CD4-positive, alpha-beta T cell treated with Interleukin-6 at 100 ng/mL for 8 hours (primary cell): ENCODE measurements at places on chromosomes 2 and 18.

DNA sequence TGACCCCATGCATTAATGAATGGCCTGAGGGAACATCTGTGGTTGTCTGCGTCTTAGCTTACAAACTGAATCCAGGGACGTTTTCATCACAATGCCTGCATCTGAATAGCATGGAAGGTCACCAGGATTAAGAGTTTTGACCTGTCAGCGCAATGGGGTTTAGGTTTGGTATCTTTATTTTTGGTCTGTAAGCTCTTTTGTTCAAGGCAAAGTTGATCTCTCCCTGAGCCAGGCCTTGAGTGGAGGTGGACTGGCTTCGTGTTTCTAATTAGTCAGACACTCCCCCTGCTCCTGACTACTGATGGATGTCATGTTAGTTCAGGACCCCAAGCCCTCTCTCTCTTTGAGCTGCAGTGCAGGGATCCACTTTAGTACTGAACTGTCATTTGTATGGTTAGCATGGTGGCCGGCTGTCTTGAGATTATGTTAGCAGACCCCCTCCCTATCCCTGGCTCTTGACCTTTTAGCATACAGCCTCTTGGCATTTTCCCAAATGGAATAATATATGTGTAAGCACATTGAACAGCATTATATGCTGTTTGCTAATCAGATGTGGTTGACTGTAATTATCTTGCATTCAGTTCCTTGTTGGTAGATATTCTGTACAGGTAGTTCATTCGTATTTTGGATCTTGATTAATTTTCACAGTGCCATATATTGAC is 59.2 kb downstream of the LYPD6 start:
- no peak for DNase-seq

GRCh38 chr2:204727368-204727767 is 182.1 kb downstream of the PARD3B start:
- DNase-seq, result no peak

DNA sequence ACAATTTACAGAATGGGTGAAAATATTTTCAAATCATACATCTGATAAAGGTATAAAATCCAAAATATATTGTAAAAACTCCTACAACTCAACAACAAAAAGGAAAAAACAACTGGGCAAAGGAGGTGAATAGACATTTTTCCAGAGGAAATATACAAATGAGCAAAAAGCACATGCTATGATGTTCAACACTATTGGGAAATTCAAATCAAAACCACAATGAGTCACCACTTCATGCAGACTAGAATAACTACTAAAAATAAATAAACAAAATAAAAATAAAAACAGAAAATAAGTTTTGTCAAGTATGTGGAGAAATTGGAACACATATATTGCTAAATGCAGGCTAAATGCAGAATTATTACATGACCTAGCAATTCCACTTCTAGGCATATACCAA is 120.9 kb downstream of the FSIP2 start:
- DNase-seq, result no peak

GRCh38 chr2:34734662-34735061 is 1135.6 kb upstream of the FAM98A start:
- DNase-seq, result no peak

DNA sequence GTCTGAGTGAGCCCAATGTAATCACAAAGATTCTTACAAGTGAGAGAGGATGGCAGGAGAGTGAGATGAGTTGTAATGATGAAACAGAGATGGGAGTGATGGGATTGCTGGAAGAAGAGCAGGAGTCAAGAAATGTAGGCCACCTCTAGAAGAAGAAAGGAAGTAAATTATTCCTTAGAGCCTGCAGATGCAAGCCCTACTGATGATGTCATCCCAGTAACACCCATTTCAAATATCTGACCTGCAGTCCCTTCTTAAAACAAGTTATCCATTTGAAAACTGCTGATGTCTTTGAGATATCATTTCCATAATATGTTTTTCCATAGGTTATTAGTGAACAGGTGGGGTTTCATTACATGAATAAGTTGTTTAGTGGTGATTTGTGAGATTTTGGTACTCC is 888.0 kb upstream of the SLC39A10 start:
- DNase-seq, result no peak

- no peak for DNase-seq
Observed at GRCh38 chr2:100721693-100722092, 98.2 kb upstream of the NPAS2 start.

- no peak for DNase-seq
Observed at GRCh38 chr2:23418056-23418455, 33.1 kb downstream of the KLHL29 start.

GRCh38 chr18:57475408-57475807 is 40.2 kb downstream of the ONECUT2 start:
- DNase-seq, result no peak

- DNase-seq, result no peak
Observed at GRCh38 chr2:30358351-30358750, 88.7 kb upstream of the LCLAT1 start.

DNA sequence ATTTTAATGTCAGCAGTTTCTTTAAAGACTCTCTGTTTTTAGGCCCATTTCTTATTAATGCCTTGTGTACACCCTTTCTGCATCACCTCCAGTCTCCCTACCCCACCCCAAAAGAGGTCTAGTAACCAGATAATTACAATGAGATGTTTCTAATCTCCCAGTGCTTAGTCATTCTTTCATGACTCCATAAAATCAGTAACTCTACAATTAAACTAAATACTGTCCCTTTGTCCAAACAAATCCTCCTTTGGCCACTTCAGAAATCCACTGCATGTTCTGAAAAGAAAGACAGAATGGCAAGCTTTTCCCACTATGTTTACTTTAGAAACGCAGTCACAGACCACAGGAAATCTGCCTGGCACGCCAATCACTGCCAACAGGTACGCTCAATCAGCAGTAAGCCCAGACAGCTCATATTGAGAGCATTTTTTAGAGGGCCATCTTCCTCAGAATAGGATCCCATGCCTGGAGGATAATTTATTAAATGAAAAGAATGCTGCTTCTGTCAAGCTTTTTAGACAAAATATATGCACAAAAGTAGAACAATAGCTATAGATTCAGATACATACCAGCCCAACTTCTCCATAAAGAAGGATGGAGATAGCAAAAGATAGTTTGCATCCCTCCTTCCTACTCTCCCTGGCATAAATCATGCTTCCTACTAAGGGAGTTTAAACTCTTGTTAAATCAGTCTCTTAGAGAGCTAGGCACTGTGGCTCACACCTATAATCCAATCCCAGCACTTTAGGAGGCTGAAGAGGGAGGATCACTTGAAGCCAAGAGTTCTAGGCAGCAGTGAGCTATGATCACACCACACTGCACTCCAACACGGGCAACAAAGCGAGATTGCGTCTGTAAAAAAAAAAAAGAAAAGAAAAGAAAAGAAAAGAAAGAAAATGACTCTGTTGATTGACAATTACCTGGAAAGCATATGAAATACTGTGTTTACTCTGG is 14.6 kb downstream of the CLASP1 start:
- no peak for DNase-seq

GRCh38 chr2:214069254-214069653 is 341.6 kb upstream of the VWC2L start:
- DNase-seq, result no peak

DNA sequence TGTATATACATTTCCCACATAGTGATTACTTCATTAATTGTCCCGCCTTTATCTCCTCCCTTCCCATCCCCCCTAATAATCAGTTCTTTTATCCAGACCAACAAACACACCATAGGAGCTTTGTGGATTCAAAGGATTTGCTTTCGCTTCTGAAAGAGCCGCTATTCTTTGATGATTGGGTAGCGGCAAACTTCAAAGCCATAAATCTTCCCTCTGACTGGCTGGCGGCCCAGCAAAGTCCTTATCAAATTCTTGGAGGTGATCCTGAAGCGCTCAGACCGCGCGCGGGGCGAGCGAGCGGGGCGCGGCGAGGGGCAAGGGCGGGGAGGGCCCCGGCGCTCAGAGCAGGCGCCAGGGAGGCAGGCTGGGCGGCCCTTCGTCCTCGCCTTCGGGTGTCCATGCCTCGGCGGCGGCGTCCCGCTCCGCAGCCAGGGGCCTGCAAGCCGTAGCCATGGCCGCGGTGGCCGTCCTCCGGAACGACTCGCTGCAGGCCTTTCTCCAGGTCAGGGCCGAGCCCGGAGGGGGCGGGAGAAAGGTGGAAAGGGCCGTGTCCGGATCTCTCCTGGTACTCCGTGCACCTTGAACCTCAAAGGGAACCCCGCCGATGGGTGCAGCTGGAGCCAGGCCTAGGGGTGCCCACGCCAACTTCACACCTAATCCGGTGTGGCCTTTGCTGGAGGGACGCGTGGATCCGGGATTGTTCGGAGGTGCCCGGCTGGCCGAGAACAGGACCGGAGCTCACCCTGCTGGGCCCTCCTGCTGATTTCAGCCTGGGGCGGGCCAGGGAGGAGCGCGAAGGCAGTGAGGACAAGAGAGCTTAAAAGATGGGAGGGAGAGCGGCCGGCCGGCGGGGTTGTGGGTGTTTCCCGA is at the start of gene SP5:
Gene SP5, plus strand, starts transcription at position 276 of the 870 bp plus-strand sequence. Its CDS starts 176 bp downstream, at position 452.
- peak; percentile 27 for DNase-seq

- DNase-seq, result no peak
Observed at GRCh38 chr2:19933351-19933981, 31.7 kb upstream of the TTC32 start.

- DNase-seq, result no peak
Observed at GRCh38 chr2:70680735-70681134, 87.3 kb downstream of the ADD2 start.
